K562 (cell line): ENCODE measurements at places on chromosomes 7 and 10. TPM values are rescaled to one million over a fixed set of nuclear protein-coding genes. Genes with fewer than 3 reads are reported as not detected.
A peak's percentile ranks its signal among the peaks of the same experiment; 100 is the strongest.

DNA sequence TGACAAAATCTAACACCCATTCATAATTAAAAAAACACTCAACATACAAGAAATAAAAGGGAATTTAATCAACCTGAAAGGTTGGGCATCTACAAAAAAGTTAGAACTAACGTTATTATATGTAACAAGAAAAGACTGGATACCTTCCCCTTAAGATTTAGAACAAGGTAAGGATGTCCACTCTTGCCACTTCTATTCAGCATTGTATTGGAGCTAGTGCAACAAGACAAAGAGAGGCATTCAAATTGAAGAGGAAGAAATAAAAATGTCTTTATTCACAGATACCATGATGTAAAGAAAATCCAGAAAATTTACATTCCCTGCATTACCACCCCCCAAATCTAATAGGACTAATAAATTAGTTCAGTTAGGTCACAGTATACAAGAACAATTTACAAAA, 18.3 kb downstream of the FAM149B1 start:
- no peak for DNase-seq

DNA sequence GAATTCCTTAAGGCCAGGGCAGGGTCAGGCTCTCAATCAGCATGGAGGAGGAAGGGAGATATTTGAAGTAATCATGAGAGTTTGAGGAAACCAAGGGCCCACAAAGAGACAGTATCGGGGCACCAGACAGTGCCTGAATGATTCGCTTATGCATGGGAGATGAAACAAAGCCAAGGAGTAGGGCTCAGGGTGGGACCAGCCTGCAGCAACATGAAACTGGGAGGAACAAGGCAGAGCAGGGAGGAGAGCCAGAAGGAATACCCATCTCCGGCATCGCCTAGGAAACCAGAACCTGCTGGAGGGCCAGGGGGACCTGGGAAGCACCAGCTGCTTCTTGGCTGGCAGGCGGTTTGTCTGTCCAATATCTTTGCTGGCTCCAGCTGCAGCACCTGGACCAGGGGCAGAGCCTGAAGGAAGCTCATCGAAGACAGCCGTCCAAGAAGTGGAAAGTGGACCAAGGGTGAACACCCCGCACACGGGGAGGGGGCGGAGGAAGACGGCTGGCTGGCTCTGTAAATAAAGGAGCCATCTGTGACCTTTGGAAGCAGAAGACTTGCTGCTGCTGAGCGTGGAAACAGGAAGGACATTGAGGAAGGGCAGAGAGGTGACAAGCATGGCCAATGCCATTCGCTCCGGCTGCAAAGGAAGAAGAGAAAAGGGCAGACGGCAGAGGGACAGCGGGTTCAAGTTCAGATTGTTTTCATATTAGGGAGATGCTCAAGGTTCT, 34.4 kb upstream of the ECHDC3 start:
- DNase-seq: no peak

- no peak for DNase-seq
Observed at GRCh38 chr7:81284576-81284975, 365.7 kb upstream of the SEMA3C start.

DNA sequence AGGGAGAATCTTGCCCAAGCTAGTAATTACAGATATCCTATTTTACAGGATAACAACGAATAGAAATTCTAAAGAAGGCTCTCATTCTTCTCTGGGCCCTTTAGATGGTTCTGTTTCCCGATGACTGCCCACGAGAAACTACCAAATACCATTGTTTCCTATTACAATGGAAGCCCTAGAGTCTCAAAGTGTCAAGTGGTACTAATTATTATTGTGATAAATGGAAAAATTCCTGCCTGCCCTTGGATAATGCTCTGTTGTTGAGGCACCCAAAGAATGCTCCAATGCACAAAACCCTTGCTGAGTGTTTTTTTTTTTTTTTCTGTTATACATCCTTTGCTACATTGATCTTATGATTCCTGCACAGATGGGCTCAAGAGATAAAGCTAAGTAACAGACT, 504.5 kb downstream of the XPNPEP1 start:
- DNase-seq: no peak

GRCh38 chr7:2521952-2522591, 2.5 kb downstream of the LFNG start:
- no peak for DNase-seq

- DNase-seq: no peak
Observed at GRCh38 chr10:58920655-58921003, 255.8 kb upstream of the PHYHIPL start.

The IL6 gene
- total RNA-seq: 0.94 and 1.5 TPM in 2 replicates

DNA sequence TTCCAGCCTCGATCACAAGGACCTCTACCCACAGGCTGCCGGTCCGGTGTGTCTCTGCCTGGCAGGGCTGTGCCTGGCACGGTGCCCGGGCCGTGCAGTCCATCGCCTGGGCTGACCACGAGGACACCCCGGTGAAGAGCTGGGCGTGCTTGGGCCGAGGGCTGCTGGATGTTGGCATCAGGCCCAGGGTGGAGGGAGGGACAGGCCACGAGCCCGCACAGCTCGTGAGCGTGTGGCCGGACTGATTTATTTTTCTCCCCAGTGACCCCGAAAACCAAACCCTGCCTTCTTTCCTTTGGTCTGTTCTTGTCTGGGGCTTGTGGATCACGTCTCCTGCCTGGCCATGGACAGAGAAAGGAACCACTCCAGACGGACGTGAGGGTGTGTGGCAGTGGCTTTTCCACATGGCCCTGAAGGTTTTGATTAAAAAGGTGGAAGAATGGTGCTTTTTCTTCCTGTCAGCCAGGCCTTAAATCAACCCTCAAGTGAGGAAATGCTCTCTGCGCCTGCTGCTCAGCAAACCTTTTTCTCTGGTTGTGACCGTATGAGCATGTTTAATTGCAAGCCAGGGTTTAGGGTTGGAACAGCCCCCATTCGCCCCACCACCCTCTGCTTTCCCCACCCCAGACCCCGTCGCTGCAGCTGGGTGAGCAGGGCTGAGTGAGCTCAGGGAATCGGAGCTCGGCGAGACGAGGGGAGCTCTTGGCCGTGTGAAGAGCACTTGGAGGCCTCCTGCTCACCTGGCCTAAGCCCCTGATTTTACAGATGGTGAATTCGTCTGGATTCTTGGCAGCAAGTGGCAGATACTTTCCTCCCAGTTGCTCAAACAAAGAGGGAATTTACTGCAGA, 130.1 kb downstream of the RGS10 start:
- no peak for DNase-seq

The TRIL gene
- not detected in 2 replicates for total RNA-seq

The CYP26A1 gene
- total RNA-seq: 1.6 and 2.5 TPM in 2 replicates

The PTN gene
- not detected in 2 replicates for total RNA-seq

DNA sequence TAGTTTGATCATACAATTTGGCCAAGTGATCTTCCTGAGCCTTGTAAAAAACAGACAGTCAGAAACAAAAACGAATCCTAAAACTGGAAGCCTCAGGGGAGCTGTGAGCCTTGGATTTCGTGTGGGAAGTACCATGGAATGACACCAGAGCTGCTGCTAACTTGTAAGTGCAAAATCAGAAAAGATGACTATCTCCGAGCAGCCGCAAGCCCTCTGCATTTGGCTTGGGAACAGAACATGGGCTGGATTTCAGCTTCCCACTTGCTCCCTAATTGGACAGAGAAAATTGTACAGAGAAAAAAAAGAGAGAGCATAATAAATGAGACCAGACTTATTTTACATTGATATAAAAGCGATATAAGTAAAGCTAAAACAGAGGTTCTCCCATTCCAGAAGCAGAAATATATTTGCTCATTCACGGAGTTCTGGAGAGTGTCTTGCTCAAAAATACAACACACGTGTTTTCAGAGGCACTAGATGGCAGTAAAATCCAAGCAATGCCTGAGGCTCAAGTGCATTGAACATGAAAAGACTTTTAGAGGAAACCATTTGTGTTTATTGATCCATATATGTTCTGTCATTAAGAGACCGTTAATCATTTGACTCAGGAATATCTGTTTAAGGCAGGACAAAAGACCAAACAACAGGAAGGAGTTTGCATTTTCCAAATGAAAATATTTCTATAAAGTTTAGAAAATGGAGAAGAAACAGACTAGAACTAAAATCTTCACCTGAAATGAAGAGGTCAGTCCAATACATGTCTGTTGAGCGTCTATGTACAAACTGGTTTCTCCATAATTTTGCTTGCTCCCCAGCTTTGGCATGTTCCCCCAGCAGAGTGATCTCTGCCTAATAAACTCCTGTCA, 78.3 kb upstream of the SLC26A5 start:
- DNase-seq: peak; percentile 67

DNA sequence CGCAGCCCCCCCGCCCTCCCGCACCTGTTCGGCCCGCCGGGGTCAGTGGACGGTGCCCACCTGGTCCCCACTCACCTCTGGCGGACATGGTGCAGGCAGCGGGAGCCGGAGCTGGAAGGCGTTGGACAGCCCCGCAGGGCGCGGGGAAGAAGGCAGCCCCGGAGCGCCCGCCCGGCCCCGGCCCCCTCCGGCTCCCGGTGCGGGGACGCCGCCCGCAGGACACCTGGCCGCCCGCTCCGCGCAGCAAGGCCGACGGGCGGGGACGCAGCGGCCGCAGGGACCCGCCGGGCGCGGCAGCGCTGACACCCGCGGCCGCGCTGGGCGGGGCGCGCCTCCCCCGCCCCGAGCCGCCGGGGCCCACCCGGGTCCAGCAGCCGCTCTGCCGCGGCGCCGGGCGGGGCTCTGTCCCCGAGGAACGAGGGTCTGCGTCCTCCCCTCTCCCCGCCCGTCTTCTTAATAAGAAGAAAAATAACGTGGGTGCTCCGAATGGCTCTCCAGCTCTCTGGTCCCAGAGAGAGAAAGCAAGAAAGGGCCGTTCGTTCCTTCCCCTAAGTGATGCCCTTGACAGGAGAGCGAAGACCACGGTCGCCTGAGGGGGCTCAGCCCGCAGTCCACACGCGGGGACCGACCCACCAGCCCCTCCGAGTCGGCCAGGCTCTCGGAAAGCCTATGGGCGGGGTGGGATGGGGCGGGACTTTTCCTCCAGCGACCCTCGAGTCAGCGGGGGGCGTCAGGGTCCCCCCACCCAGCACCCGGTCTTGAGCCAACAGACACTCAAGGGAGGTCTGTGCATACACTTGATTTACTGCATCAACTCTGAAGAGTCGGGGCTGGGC, 53.4 kb upstream of the FHIP2A start:
- DNase-seq: peak; percentile 17

- DNase-seq: no peak
Observed at GRCh38 chr7:98795741-98796493, 73.9 kb downstream of the TMEM130 start.

The VGF gene
- 4.2 and 5.7 TPM in 2 replicates for total RNA-seq

The NUTM2E gene
- 0.09 and 0.20 TPM in 2 replicates for total RNA-seq

GRCh38 chr7:3486841-3487240, 185.8 kb downstream of the SDK1 start:
- no peak for DNase-seq

DNA sequence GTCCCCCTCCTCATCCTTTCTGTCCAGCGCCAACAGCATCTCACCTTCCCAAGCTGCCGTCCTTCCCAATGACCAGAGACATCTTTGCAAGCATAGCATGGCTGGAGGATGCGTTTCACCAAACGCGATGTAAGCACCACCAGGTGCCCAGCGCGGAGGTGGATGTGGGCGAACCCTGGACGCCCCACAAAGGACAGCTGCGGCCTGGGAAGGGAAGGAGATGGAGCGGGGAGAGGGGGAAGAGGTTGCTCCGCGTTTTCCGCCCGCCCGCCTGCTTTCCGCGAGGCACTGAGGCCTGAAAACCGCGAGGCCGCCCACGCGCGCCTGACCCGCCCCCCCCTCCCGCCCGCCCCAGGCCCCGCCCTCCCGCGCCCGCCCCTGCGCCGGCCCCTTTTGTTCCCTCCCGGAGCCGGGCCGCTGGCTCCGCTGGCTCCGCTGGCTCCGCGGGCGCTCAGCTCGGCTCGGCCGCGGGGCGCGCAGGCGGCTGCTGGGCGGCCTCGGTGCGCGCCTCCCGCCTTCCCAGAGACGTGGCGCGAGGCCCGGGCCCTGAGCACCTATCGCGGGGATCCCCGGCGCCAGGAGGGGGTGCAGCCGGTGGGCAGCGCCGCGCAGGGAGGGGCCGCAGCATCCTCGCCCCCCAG, at the start of gene CLIP2:
CLIP2 (plus strand) TSS at position 390 of the 641 bp plus-strand sequence. CDS start 28,140 bp downstream, outside the sequence.
- peak; percentile 98 for DNase-seq

The RUFY2 gene
- 12.6 and 12.8 TPM in 2 replicates for total RNA-seq

DNA sequence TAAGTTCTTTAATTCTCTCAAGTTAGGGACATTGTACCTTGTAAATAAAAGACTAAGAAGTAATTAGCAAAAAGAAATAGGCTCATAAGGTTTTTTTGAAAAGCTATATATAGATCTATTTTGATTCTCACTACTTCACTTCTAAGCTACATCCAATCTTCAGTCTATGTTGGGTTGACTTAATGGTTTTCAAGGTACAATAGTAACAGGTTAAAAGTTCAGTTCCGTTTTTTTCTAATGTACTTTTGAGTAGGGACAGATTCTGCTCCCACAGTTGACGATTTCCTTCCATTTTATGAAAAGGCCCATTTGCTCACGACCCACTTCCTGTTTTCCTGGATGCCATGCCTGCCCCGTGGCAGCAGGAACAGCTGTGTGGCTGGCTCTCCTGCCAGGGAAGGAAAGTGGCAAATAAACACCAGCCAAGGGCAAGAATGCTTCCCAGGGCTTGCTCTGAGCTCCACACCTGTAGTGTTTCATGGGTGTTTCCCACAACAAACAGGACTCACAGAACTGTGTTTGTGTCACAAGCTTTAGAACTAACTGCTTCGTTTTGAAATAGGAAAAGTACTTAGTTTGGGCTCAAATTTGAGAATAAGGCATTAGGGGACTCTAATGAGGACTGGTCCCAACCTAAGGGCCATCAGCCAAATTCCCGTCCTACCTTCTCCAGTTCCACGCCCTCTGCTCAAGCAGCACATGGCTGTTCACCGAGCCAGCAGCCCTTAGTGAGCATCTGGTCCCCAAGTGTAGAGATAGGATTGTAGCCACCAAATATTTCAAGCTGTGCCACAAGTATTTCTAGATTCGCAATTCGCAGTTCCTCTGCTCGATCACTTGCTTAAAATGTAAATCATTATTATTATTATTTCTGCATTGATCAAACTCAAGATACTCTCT, 240.7 kb downstream of the COBL start:
- DNase-seq: no peak

- DNase-seq: no peak
Observed at GRCh38 chr7:129227646-129228578, 3.1 kb downstream of the AHCYL2 start.

GRCh38 chr10:4270116-4270515, 485.1 kb upstream of the KLF6 start:
- DNase-seq: no peak

- DNase-seq: no peak
Observed at GRCh38 chr7:135253851-135254771, 20.5 kb downstream of the STRA8 start.

The GTPBP4 gene
- total RNA-seq: 113 and 128 TPM in 2 replicates

The DNAJB12 gene
- total RNA-seq: 31.0 and 31.5 TPM in 2 replicates

The FAS gene
- total RNA-seq: 0.36 and 0.55 TPM in 2 replicates

The CPA4 gene
- not detected in 2 replicates for total RNA-seq

DNA sequence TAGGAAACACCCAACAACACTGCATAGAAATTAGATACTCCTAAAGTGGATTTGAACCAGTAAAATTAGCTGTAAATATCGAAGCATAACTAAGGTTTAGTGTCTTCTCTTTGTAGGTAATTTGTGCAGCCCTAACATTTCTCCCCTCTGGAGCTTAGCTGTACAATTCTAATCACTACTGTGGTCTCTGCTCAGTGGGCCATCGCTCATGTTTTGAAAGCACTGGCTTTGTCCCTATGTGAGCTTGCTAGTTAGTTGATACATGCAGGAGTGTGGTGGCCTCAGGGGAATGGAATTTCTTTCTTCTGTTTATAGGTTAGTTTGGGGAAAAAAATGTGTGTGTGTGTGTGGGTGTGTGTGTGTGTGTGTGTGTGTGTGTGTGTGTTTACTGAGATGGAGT, 373.1 kb downstream of the DPP6 start:
- no peak for DNase-seq

The ZDHHC6 gene
- total RNA-seq: 18.1 and 19.3 TPM in 2 replicates

GRCh38 chr10:72277340-72277995, 3.7 kb downstream of the DDIT4 start:
- peak; percentile 40 for DNase-seq

The KCNMA1 gene
- 0.27 and 0.95 TPM in 2 replicates for total RNA-seq
